ENCODE measurements at places on chromosomes 11 and 22.

DNA sequence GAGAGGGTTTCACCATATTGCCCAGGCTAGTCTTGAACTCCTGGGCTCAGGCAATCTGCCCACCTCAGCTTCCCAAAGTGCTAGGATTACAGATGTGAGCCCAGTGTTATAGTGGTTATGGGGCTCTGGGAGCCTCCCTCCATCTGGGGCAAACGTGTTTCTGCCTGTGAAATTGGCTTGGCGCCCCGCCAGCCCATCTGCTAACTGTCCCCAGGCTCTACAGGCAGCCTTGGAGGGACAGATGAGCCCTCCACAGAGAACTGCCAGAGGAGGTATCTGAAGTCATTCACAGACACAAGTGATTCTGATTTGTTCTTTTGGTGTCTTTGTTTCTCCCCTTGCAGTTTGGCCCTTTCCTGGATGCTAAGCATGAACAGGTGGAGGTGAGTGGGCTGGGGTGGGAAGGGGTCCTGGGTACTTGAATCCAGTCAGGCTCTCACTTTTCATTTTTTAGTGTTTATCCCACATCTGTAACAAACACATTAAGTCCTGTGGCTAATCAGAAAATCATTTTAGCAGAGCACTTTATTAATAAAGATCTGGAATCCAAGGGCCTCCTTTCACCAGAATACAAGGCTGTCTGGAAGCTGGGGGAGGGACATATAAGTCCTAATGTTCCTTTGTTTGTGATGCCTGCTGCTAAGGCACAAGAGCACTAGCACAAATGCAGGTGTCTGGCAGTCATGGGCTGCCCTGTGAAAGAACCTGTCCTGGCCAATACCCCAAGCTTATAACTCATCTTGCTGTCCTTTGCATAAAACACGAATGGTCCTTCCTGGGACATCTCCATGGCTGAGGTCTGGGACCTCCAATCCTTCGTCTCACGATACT is 25.7 kb upstream of the CDC42EP2 start:
- no peak for DNase-seq

GRCh38 chr11:27705873-27706820 is 5.9 kb upstream of the BDNF start:
- no peak for DNase-seq

DNA sequence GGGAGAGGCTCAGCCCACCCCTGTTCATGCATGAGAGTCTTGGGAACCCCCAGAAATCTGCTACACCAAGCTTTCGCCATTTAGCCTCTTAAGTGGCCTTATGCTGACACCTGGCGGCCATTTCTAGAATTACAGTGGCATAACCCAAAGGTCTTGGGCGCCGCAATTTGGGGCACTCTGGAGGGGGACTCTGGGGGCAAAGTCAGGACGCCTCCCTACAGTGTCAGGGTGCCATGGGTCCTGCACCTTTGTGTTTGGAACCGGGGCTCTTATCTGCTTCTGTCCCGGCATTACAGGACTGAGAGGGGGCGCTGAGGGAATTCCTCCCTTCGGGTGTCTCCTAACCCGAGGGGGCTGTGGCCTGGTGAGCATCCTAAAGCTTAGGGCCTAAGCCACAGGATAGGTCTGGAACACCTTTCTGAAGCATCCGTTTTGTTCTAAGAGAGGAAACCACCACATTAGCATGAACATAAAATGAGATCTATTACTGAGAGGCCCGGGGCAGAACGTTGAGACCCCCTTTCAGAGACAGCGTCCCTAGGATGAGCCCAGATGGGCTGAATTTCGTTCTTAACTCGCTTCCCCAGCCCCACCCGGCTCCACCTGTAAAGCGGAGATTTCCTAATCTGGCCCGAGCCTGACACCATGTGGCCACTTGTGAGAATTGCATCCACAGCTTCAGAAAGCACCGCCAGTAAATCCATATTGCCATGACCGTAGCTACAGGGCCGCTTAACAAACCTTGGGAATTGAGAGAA is 9.3 kb downstream of the INS start:
- peak; percentile 66 for DNase-seq

GRCh38 chr22:19203834-19204233 is 25.3 kb upstream of the SLC25A1 start:
- no peak for DNase-seq

GRCh38 chr11:109308551-109308950 is 113.4 kb upstream of the C11orf87 start:
- DNase-seq = no peak

DNA sequence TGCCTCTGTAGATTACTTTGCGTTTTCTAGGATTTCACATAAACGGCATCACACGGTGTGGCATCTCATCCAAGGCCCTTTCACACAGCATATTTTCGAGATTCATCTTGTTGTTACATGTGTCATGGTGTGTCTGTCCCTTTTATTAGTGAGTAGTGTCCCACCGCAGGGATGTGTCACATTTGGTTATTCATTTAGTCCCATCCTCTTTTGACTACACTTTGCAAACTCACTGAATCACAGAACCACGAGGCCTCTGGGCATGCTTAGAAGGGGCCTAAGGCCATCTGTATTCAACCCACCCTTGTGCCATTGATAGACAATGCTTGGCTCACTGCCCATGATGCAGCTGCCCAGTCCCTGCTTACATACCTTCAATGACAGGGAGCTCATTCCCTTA is 4.2 kb upstream of the RAC2 start:
- no peak for DNase-seq

DNA sequence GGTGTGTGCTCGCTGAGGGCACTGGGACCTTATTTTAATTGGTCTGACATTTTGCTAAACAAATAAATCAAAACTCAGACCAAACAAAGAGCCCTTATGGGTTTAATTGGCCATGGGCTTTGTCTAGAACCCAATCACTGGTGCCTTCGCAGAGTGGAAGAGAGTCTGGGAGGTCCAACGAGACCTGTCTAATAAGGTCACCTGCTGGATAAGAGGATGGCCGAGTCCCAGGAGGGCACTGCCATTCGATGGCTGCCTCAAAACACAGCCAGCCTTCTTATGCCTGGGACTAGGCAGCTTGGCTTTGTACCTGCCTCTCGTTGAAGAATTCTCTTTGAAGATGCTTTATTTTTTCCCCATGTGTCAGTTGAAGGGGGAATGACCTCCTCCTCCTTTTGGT is 171.1 kb downstream of the CEP164 start:
- DNase-seq = no peak

- no peak for DNase-seq
These were observed 11.4 kb downstream of the ACO2 start for GRCh38 chr22:41480397-41480735.

DNA sequence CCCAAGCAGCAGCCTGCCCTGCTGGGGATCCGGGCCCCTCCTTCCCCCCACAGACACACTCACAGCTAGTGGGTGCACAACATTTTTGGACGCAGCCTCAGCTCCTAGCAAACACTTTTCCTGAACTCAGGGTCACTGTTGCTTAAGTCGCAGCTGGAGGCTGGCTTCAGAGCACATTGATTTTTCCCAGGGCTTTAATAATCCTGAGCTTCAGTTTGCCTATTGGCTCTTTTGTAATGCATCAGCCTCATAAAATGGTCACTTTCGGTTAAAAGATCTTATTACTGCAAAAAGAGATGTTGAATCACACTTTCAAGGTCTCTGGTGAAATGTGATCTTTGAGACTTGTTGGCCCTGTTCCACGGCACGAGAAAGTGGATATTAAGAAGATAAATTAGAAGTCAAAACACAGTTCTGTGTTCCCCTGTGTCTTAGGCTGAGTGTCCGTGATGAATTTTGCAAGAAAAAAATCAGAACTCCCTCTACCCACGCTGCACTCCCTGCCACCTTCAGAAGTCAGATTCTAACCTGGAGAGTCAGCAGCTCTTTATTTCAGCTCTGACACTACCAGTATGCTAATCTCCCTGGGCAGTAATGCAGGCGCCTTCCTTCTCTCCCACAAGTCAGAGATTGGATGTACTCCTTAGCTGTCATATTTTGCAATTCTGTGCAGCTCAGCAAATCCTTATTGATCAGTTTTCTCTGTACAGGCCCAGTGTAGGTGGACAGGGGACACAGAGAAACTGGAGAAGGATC is 158.2 kb upstream of the E2F8 start:
- no peak for DNase-seq

- DNase-seq = no peak
These were observed 96.4 kb upstream of the PARVA start for GRCh38 chr11:12280838-12281565.

GRCh38 chr22:44395118-44396005 is 82.6 kb upstream of the SHISAL1 start:
- peak; percentile 33 for DNase-seq

DNA sequence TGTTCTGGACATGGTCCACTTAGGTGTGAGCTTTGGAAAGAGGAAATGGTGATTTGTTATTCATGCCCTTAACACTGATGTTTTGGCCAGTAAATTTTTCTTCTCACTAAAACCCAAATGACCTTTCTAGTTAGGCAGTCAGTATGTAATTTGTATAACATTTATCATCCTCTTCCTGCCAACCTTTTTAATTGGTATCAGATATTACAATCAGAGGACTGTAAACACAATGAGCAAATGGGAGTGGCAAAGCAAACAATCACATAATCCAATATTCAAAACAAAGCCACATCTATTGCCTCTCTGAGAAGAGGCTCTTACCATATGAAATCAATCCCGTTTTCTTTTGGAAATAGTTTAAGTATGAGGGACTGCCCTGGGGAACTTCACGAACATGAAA is 49.1 kb downstream of the BBOX1 start:
- DNase-seq = no peak
